ENCODE measurements at places on chromosomes 3 and 15. TPM values are rescaled to one million over a fixed set of nuclear protein-coding genes. Genes with fewer than 3 reads are reported as not detected.

SMCO1 gene
- total RNA-seq, result not detected

C2CD4B gene
- total RNA-seq, result 1.7 TPM

CCR1 gene
- total RNA-seq, result 4.5 TPM

IQGAP1 gene
- total RNA-seq, result 197 TPM

CA12 gene
- 397 TPM for total RNA-seq

CHRNA5 gene
- 6.9 TPM for total RNA-seq

FETUB gene
- not detected for total RNA-seq

GOLGA6L25 gene
- not detected for total RNA-seq

FSIP1 gene
- 8.6 TPM for total RNA-seq

WDR72 gene
- 0.12 TPM for total RNA-seq

SUCLG2 gene
- 210 TPM for total RNA-seq

PAQR5 gene
- total RNA-seq, result 63.6 TPM

LIPC gene
- 6.0 TPM for total RNA-seq

GP9 gene
- total RNA-seq, result 0.55 TPM

GOLGA8Q gene
- 0.43 TPM for total RNA-seq

SLC27A2 gene
- 37.2 TPM for total RNA-seq

PLIN1 gene
- total RNA-seq, result 5.1 TPM

WDR73 gene
- 17.0 TPM for total RNA-seq

CPB1 gene
- total RNA-seq, result 3.1 TPM

SCAANT1 gene
- total RNA-seq, result not detected

GPR27 gene
- total RNA-seq, result 0.49 TPM

ACOX2 gene
- 17.8 TPM for total RNA-seq

KLF15 gene
- total RNA-seq, result 1.6 TPM

SCAMP2 gene
- total RNA-seq, result 188 TPM

PLCH1 gene
- total RNA-seq, result 7.1 TPM

RAD51 gene
- 7.1 TPM for total RNA-seq

NANOGP8 gene
- total RNA-seq, result 0.34 TPM

CADPS gene
- 3.7 TPM for total RNA-seq

GOLGA6L9 gene
- 2.8 TPM for total RNA-seq

GOLGA6D gene
- total RNA-seq, result not detected

TP63 gene
- not detected for total RNA-seq

SERPINI2 gene
- total RNA-seq, result not detected

GPR87 gene
- not detected for total RNA-seq

LRRIQ4 gene
- total RNA-seq, result 0.22 TPM

COL6A5 gene
- total RNA-seq, result not detected

PLOD2 gene
- total RNA-seq, result 89.6 TPM

STXBP5L gene
- total RNA-seq, result 0.21 TPM

SUCNR1 gene
- 0.47 TPM for total RNA-seq

Measured in left colon (tissue), 2 donors.